Stimulated activated CD8-positive, alpha-beta memory T cell treated with anti-CD3 and anti-CD28 coated beads, Interleukin-4, amount 100 ng/mL, for 48 hours (primary cell): ENCODE measurements at places on chromosomes 4 and X.
A peak's percentile ranks its signal among the peaks of the same experiment; 100 is the strongest.

- no peak for DNase-seq
Measured at GRCh38 chr4:148850257-148850995, 408.2 kb upstream of the NR3C2 start.

- DNase-seq = no peak
Measured at GRCh38 chr4:69126024-69126423, 29.8 kb downstream of the UGT2B7 start.

DNA sequence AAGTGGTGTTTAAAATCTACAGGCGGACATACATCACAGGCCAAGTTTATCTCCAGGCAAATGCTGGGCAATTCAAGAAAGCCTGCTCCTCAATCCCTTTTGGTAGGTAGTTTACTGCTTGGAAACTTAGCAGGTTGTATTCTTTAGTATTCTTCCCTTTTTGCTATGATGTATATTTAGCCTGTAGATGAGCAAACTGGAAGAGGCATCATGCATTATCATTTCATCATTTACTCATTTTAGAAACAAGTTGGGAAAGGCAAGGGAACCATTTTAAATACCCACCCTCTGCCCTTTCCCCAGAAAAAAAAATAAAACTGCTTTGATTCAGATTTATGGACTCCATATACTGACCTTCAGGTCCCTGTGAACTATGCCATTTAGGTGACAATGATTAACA, 213.2 kb downstream of the CAMK2D start:
- DNase-seq = no peak

DNA sequence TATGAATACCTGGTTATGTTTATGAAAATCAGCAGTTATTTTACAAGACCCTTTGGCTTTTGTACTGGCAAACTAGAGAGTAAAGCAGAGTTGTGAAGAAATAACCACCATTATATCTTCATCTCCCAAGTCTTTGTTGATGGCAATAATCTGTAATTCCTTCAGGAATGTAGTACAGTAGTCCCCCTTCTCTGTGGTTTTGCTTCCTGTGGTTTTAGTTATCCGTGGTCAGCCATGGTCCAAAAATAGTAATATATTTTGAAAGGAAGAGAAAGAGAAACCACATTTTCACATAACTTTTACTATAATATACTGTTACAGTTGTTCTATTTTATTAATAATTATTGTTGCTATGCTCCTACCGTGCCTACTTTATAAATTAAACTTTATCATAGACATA, 27.8 kb downstream of the BANK1 start:
- DNase-seq = no peak

DNA sequence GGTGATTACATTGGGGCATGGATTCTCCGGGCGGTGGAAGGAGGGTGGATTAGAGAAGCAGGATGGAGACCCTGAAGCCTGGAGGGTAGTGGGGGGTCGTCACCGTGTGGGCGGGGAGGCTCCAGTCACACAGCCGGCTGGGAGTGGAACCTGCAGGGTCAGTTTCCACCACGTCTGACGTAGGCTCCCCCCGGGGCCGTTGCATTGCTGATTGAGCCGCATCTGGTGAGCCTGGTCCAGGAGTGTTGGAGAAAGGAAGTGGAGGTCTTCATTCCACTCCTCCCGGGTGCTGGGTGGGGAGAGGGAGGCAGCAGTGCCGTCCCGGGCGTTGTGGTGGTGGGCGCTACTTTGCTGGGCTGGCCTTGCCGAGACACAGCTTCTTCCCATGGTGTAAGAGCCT, 28.1 kb downstream of the TBC1D14 start:
- no peak for DNase-seq

GRCh38 chr4:53015681-53016080, 153.6 kb downstream of the RASL11B start:
- peak; percentile 31 for DNase-seq

GRCh38 chr4:143782521-143782920, 82.0 kb upstream of the FREM3 start:
- no peak for DNase-seq

DNA sequence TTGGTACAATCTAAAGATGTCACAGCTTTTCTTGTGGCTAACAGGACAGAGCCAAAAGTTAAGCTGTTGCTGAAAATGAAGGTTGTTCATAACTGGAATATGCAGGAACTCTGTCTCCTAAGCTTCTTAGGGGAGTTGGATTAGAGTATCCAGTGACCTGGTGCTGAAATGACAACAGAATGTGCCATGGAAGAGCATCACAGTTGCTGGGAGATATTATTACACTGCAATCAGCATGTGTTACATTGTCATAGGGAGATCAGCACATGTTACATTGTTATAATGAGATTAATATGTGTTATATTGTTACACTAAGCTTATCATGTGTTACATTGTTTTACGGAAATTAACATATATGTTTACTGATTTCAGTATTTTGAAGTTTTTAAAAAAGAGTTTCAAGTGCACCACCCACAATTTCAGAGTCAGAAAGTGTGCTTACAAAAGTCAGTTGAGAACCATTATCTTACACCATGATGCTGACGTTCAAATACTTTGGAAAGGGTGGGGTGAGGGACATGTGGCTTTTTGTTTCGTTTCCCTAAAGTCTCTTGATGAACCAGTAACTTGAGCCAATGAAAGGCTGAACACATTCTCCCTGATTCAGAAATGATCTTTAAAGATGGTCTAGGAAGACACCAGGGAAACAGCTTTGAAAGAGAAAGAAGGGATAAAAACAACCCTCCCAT, 113.4 kb downstream of the DRD5 start:
- DNase-seq = no peak

DNA sequence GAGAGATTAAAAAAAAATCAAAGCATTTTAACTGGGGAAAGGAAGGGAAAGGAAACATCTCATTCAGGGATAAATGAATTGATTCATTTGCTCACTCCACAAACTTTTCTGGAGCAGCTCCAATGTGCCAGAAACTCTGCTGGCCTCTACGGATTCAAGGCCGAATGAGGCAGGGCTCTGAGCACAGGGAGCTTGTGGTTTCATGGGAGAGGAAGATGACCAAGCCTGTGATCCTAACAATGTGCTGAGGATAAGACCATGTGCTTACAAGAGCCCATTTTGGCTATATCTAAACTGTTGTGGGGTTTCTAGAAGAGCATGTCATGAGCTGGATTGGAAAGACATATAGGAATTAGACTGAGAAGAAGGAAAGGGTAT, 137.5 kb downstream of the ZNF674 start:
- DNase-seq = no peak

DNA sequence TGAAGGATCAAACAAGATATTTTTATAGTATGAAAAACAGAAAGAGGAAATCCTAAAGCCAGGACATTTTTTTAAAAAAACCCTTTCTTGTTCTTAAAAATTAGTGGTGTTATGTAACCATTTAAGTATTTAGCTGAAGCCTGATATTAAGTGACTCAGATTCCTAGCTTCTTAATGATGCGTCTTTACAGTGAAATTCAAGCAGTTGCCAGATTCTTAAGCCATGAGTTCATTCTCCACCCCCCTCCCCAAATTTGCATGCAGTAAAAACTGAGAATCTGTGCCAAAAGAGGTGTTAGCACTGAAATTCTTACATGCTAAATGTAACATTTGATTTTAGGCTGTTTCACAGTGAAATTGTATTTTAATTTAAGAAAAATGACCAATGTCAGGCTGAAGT, 180.8 kb downstream of the RAPGEF2 start:
- DNase-seq = no peak

- DNase-seq = peak; percentile 31
Measured at GRCh38 chr4:101345271-101345595, 2.1 kb downstream of the PPP3CA start.

GRCh38 chr4:102994803-102995202, 24.7 kb downstream of the SLC9B1 start:
- no peak for DNase-seq

DNA sequence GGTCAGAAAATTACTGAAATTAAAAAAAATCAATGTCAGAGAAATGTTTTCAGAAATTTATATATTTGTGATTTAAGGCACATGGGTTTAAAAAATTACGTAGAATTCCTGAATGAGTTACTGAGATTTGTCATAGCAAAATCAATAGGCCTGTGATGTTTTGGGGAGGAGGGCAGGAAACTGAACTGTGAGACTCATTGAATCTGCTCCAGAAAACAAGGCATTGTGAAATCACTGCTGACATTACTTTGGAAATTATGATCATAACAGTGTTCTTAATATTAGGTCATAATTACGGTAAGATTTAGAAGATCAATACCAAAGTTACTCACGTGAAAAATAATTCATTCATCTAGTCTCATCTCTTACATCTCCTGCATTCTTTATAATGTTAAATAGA, 5.3 kb downstream of the FGF5 start:
- no peak for DNase-seq

DNA sequence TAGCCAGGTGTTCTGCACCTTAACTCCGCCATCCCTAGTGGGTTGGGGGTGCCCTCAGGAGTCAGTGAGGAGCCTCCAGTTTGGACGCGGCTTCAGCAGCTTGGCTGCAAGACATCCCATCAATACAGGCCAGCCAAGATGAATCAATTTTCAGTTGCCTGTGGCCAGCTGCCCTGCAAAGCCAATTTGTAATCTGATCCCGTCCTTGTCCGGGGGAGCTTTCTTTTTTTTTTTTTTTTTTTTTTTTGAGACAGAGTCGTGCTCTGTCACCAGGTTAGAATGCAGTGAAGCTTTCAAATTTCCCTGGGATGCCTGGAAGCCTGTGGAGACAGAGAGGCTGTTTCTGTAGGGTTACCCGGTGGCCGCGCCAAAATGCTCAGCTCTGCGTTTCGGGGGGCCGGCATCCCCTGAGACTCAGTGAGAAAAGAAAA, 192.5 kb downstream of the ASMT start:
- DNase-seq = no peak

GRCh38 chr4:94448815-94449375, 2.8 kb upstream of the PDLIM5 start:
- DNase-seq = no peak

DNA sequence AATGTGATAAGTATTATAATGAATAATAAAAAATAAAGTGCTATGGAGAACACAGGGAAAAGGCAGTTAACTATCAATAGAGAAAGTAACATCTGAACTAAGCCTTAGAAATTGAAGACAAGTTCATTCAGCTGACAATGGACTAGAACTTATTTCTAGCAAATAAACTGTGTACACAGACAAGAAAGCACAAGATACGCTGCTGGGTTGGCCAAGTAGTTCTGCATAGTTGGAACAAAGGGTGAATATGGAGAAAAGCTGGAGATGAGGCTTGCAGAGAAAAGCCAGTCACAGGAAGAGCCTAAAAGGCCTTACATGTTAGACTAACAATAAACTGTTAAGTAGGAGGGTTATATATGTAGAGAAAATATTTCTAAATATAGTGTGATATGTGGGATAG, 71.2 kb downstream of the WDFY3 start:
- no peak for DNase-seq

GRCh38 chrX:3548765-3549391, 164.6 kb downstream of the PRKX start:
- DNase-seq = no peak

DNA sequence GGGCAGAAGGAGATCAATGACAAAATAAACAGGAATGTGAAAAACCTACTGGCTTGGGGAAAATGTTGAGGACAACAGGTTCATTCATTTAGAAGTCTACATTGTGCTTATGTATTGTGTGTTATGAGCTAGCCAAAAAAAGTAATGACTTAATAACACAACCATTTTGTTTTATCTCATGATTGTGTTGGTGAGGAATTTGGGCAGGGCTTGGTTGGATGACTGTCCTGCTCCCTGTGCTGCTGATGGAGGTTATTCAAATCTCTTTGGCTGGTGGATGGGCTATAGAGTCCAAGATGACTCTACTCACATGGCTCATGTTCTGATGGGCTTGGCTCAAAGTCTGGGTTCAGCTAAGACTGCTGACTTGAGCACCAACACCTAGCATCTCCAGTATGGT, 116.3 kb downstream of the HS3ST1 start:
- no peak for DNase-seq

- DNase-seq = no peak
Measured at GRCh38 chr4:16791460-16791859, 107.0 kb downstream of the LDB2 start.

DNA sequence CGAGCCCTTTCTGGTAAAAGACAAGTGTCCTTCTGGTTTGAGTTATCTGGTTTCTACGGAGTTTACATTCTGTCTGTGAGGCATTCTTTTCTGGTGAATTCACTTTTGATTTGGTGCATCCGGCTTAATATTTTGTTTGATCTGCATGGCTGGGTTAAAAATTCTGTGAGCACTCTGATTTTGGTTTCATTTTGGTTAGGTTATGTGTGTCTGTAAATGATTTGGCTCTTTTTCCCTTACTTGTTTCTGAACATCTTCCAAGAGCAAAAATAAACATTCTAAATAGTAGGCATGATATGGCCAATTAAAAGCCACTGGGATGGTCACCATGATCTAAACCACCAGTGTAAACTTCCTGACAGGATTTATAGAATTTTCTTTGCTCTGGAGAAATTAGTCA, 85.7 kb upstream of the PTPN13 start:
- no peak for DNase-seq

DNA sequence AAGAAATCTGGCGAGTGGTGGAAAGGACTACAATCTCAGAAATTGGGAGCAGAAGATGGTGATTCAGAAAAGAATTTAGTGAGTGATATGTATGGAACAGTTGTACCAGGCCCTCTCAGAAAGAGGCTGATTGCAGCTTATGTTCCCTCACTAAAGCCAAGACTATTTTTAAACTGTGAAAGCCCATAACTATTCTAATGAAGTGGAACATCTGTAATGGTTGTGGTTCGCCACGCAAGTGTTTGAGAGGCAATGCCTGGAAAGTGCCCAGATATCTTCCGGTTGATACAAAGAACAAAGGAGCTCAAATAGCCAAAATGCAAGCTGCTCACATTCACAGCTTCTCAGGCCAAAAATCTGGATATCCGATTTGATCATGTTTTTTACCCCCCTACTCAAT, 1250.7 kb downstream of the RAPGEF2 start:
- no peak for DNase-seq

GRCh38 chr4:163167333-163167626, 590 bp upstream of the NAF1 start:
- no peak for DNase-seq

GRCh38 chr4:117678861-117679260, 355.4 kb upstream of the NDST3 start:
- DNase-seq = no peak

- DNase-seq = no peak
Measured at GRCh38 chr4:183610033-183610432, 49.0 kb downstream of the RWDD4 start.

- no peak for DNase-seq
Measured at GRCh38 chr4:77629885-77630284, 24.3 kb downstream of the CXCL13 start.

- no peak for DNase-seq
Measured at GRCh38 chr4:80295336-80295735, 28.9 kb downstream of the FGF5 start.

GRCh38 chrX:17597836-17598439, 139.4 kb upstream of the SCML1 start:
- no peak for DNase-seq

- no peak for DNase-seq
Measured at GRCh38 chrX:46404774-46405173, 140.4 kb downstream of the ZNF674 start.

DNA sequence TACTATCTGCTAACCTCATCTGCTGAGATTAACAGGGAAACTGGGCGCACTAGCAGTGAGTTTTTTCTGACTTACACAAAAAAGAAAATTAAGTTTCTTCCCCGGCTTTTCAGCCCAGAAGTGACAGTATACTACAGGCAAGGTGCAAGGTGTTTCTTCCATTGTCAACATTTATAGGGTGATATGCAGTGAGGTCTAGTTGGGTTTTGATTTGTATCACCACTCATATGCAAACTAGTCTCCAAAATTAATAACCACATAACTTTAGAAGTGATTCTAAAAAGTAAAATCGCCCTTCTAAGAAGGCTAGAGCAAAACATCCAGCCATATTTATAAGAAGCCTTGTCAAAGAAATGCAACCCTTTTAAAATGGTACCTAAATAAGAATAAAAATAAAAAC, 640.1 kb downstream of the ARAP2 start:
- DNase-seq = no peak

- DNase-seq = no peak
Measured at GRCh38 chr4:16757080-16757521, 141.3 kb downstream of the LDB2 start.
